Naive thymus-derived CD4-positive, alpha-beta T cell (primary cell): ENCODE measurements at places on chromosomes 3 and 15. TPM values are rescaled to one million over a fixed set of nuclear protein-coding genes. Genes with fewer than 3 reads are reported as not detected.

DNA sequence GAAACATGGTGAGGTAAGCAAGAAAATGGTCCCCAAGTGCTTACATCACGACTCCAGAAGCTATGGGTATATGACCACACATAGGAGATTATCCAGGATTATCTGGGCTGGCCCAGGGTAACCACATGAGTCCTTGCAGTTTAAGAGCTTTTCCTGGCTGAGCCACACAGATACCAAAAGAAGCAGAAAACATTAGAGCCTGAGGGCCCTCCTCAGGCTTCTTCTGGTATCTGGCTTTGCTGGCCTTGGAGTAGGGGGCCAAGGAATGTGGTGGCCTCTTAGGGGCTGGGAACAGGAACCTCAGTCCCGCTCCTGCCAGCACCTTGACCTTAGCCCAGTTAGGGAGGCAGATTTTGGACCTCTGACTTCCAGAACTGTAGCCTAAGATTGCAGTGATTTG is 259.1 kb downstream of the KCNMB2 start:
- no peak overlapping the region for H3K4me3 ChIP-seq
- no peak overlapping the region for H3K27ac ChIP-seq
- no peaks in the 10 kb centered on the region for H3K27me3 ChIP-seq
- no peak for DNase-seq

GRCh38 chr3:56410576-56410975 is 57.7 kb downstream of the ERC2 start:
- no peaks in the 10 kb centered on the region for H3K36me3 ChIP-seq
- no peaks in the 10 kb centered on the region for H3K27me3 ChIP-seq
- H3K4me3 ChIP-seq, result no peak overlapping the region
- no peak for DNase-seq
- no peak overlapping the region for H3K27ac ChIP-seq

DNA sequence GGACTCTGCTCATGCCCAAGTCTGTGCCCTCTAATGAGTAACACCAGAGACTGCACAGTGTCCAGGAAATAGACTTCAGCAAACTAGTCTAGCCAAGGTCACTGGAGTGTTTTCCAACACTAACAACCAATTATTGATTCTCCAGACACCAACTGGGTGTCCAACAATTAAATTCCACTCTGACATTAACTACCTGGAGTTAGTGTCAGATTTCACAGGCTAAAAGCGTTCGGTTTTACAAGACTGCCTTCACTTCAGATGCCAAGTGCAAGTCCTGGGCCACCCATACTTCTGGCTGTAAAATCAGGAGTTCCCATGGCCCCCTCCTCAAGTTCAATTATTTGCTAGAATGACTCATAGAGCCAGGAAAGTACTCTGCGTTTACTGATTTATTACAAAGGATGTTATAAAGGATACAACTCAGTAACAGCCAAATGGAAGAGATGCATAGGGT is 20.8 kb upstream of the CFAP161 start:
- H3K27me3 ChIP-seq, result no peaks in the 10 kb centered on the region
- no peaks in the 10 kb centered on the region for H3K36me3 ChIP-seq
- no peak for DNase-seq
- H3K27ac ChIP-seq, result no peak overlapping the region
- H3K4me1 ChIP-seq, result no peaks in the 10 kb centered on the region
- H3K4me3 ChIP-seq, result no peak overlapping the region

GRCh38 chr3:120506076-120506827 is 55.5 kb upstream of the FSTL1 start:
- H3K36me3 ChIP-seq, result no peaks in the 10 kb centered on the region
- DNase-seq, result no peak
- H3K4me1 ChIP-seq, result no peaks in the 10 kb centered on the region
- H3K27ac ChIP-seq, result no peak overlapping the region
- no peak overlapping the region for H3K4me3 ChIP-seq
- H3K27me3 ChIP-seq, result no peaks in the 10 kb centered on the region

DNA sequence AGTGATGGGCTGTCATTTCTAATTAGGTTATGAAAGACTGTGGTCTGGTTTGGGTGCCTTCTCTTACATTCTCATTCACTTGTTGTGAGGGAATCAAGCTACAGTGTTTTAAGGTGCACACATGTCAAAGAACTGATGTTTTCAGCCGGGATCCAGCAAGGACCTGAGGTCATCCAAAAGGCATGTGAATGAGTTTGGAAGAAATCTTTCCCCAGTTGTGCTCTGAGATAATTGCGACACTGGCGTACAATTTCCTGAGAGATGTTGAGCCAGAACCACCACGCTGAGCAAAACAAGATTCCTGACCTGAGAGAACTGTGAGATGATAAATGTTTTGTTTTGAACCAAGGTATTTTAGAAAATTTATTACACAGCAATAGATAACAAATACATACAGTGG is 295.3 kb upstream of the SLITRK3 start:
- H3K4me1 ChIP-seq, result no peaks in the 10 kb centered on the region
- no peak overlapping the region for H3K4me3 ChIP-seq
- no peak for DNase-seq
- no peaks in the 10 kb centered on the region for H3K36me3 ChIP-seq
- no peak overlapping the region for H3K27ac ChIP-seq
- no peaks in the 10 kb centered on the region for H3K27me3 ChIP-seq

- H3K36me3 ChIP-seq, result peaks cover 4% of the 10 kb centered on the region
- H3K4me1 ChIP-seq, result no peaks in the 10 kb centered on the region
- DNase-seq, result no peak
- no peaks in the 10 kb centered on the region for H3K27me3 ChIP-seq
These were observed 48.3 kb downstream of the NPTN start for GRCh38 chr15:73584699-73585420.

GRCh38 chr3:127043041-127043641 is 60.2 kb downstream of the PLXNA1 start:
- no peak overlapping the region for H3K27ac ChIP-seq
- no peak for DNase-seq
- no peaks in the 10 kb centered on the region for H3K4me1 ChIP-seq
- no peaks in the 10 kb centered on the region for H3K27me3 ChIP-seq
- H3K4me3 ChIP-seq, result no peak overlapping the region

DNA sequence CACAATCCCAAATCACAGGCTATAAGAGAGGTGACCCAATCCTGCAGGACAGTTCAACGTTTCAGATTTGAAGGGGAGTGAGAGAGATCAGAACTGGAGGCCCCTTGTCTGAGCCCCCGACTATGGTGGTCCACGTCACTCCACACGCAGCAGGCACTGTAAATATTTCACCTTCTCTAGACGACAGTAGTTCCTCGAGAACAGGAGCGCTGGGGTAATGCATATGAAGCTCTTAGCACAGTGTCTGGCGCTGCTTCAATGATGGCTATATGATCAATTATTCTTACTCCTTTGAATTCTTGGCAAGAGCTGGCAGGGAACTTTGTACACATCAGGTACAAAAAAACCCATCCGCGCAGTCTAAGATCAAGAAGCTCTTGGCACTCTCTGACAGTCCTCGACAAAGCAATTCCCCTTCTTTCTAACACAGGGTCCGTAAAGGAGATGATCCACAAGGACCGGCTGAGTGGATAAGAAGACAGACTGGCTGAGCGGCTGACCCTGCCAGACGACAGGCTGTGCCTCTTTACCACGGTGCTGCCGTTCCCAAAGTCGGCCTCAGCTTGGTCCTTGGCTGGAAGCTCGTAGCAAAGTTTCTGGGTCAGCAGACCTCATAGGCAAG is 522 bp upstream of the NRROS start:
- DNase-seq, result peak; percentile 28
- H3K27ac ChIP-seq, result peak overlapping the region; percentile 79
- H3K27me3 ChIP-seq, result no peaks in the 10 kb centered on the region
- peaks cover 36% of the 10 kb centered on the region for H3K4me1 ChIP-seq
- H3K4me3 ChIP-seq, result peak overlapping the region; percentile 75
- no peaks in the 10 kb centered on the region for H3K36me3 ChIP-seq

DNA sequence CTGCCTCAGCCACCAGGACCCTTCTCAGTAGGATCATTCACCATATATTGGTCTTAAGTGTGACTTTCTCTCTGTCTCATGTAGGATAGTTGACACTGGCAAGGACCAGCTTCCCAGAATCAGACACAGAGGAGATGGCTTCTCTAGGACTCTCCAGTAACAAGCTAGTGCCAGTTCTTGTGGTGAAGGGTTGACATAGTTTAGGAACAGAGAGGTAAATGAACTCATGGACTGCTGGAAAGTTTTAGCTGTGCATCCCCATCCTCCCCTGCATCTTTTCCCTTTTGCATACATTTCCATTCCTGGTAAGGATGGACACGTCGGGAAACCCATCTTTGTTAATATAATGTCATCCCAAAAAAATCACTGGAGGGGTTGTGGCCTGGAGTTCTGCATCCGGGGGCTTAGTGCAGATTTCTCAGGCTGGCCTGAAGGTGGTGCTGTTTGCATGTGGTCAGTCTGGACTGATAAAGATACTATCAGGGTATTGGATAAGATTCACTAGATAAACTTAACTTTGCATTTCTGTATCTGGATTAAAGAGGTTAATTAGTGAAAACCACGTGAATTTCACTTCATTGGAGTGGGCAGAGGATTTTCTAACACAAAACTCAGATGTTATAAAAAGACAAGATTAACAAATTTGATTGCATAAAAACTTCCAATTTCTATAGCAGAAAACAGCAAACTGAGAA is 110.8 kb downstream of the TBC1D2B start:
- H3K4me3 ChIP-seq, result no peak overlapping the region
- no peaks in the 10 kb centered on the region for H3K36me3 ChIP-seq
- DNase-seq, result no peak

DNA sequence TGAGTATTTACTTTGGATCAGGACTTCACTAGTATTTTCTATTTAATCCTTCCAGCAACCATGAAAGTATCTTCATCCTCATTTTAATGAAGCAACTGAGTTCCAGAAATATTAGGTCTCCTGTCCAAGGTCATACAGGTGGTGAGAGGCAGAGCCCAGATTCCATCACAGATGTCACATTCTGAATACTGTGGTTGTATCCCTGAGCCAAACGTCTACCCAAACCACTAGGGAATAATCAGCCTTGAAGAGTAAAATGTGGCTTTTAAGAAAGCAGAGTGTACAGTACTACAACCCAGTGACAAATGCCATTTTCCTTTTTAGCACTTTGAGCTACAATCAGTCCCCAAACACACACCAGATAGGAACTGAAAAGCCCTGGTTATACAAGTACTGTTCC is 93.3 kb upstream of the TRIM42 start:
- no peaks in the 10 kb centered on the region for H3K36me3 ChIP-seq
- H3K27ac ChIP-seq, result no peak overlapping the region
- no peaks in the 10 kb centered on the region for H3K4me1 ChIP-seq
- no peak overlapping the region for H3K4me3 ChIP-seq
- no peaks in the 10 kb centered on the region for H3K27me3 ChIP-seq

DNA sequence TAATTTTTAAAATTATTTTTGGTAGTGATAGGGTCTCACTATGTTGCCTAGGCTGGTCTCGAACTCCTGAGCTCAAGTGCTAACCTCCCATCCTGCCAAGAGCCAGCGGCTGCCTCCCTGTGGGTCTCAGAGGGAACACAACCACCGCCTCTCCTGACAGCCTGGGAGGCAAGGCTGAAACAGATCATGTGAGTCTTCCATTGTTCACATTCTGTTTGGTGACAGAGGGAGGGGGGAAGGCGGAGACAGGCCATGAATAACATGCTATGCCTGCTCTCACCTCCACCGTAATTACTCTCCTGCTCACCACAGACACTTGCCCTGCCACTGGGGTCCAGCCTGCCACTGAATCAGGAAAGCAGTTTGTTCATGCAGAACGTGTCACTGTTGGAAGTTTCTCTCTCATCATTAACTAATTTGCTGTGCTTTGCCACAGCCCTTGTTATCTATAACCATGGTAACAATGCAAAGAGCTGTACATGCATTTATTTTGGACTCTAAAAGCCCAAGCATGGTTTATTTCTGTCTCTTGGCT is 78.4 kb upstream of the RASGRF1 start:
- H3K27ac ChIP-seq, result no peak overlapping the region
- H3K4me3 ChIP-seq, result no peak overlapping the region
- no peaks in the 10 kb centered on the region for H3K36me3 ChIP-seq
- no peaks in the 10 kb centered on the region for H3K4me1 ChIP-seq
- no peak for DNase-seq

DNA sequence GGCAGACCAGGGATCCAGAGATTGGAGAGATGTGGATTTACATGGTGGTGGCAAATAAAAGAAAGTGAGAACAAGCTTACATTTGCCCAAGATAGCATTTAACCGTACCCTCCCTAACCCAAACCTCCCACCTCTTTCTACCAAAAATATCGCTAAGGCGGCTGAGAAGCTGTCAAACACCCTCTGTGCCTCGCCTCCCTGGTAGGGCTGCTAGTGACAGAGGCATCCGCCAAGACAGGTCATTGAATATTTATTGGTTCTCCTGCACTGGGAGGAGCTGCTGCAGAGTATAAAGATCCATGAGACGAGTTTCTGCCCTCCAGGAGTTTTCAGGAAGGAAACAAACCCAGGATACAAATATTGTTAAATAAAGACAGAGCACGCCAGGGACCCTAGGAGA is 107.3 kb upstream of the TMC3 start:
- DNase-seq, result no peak
- H3K4me1 ChIP-seq, result no peaks in the 10 kb centered on the region
- H3K4me3 ChIP-seq, result no peak overlapping the region
- H3K27me3 ChIP-seq, result no peaks in the 10 kb centered on the region

DNA sequence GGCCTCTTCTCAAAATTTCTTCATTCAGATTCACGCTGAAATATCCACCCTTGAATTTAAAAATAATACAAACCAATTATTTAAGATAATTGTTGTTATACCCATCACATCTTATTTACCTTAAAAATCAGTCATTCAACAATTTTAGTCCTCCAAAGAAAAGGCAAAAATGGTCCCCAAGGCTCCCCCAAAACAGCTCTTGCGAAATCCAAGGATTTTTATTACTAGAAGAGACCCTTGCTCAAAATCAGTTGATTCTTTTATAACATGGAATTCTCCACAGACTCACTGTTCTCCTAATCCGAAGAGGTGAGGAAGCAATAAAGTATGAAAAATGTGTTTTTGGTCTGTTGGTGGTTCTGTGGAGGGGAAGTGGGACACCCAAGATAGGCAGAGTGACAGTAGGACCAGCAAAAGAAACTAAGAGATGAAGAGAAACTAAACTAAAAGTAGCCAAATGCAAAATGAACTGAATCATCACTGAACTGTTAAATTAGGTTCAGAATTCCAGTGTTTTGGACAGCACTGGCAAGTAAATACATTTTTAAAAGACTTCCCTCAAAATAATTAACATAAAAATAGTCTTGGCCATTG is 19.1 kb upstream of the PLCH1 start:
- DNase-seq, result no peak
- no peak overlapping the region for H3K4me3 ChIP-seq
- no peaks in the 10 kb centered on the region for H3K4me1 ChIP-seq
- peaks cover 14% of the 10 kb centered on the region for H3K36me3 ChIP-seq

ROBO2 gene
- total RNA-seq, result not detected

POC1A gene
- 19.3 and 19.7 TPM in 2 replicates for total RNA-seq

SLC2A2 gene
- total RNA-seq, result not detected

SLC22A14 gene
- not detected for total RNA-seq
